ENCODE measurements at places on chromosomes 3 and 15.
A peak's percentile ranks its signal among the peaks of the same experiment; 100 is the strongest.

DNA sequence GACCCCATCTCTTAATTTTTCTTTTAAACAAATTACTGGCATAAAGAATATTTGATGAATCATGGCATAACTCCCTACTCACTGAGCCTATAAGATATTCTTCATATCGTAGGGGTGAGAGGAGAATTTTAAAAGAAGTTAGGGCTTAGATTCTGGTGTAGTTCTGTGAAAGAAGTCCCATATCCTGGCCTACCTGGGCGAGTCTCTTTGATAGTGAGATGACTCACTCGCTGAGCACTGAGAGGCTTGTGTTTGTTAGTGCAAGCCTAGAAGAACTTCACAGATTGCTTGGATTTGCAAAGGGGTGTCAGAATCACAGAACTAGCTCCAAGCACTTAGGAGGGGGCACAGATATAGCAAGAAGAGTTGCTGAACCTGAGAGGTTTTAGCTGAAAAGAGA, 133.8 kb upstream of the TMC3 start:
- peak; percentile 27 for DNase-seq

GRCh38 chr3:133991209-133991608, 38.5 kb downstream of the SLCO2A1 start:
- DNase-seq, result no peak

GRCh38 chr3:158381262-158381868, 189.6 kb upstream of the MLF1 start:
- peak; percentile 7 for DNase-seq

DNA sequence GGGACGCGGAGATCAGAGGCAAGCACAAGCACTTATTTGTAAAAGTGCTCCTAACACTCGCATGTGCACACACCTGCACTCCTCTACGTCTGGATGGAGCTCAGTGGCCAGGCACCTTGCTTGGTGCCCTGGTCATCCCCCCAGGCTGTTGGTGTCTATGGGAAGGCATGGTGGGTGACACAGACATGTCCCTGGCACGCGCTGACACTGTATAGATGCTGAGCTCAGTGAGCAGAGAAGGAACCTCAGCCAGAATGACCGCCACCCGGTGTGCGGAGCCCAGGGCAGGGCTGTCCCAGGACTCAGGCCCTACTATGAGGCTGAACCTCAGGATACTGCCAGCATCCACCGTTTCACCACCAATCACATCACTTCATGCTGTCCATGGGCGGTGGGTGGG, 64.5 kb downstream of the NIPA2 start:
- DNase-seq, result no peak

DNA sequence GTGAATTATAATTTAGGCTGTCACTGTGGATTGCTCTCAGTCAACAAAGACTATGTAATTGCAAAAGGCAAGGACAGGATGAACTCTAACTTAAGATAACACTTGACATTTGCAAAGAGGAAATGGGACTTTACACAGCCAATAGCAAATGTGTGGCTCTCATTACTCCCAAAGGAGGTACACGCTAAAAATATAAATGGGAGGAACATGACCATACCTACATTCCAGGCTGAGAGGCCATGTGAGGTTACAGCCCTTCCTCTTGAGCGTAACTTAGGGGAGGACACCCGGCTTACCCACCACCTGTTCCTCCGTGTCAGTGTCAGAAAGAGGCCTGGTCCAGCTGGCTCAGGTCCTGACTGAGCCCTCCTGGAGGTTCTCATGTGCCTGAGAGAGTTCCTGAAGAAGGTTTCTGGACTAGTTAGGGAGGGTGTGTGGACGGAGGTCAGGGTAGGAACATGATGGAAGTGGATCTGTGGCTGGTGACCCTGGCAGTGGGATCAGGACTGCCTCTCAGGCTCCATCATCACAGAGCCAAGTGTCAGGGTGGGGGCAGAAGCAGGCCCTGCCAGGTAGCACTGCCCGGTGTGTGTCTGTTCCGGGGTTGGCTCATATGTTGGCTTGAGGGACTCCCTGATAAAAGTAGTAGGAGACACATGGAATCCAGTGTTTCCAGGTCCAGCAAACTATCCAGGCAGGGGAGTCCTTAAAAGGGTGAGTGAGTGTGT, 7.9 kb downstream of the POPDC2 start:
- DNase-seq, result no peak

- DNase-seq, result peak; percentile 18
Observed at GRCh38 chr15:70362886-70363285, 265.2 kb upstream of the TLE3 start.

Measured in IMR-90 (cell line).